Heart right ventricle (tissue), 16 donors: ENCODE measurements at places on chromosomes 5 and 9.
A peak's percentile ranks its signal among the peaks of the same experiment; 100 is the strongest.

DNA sequence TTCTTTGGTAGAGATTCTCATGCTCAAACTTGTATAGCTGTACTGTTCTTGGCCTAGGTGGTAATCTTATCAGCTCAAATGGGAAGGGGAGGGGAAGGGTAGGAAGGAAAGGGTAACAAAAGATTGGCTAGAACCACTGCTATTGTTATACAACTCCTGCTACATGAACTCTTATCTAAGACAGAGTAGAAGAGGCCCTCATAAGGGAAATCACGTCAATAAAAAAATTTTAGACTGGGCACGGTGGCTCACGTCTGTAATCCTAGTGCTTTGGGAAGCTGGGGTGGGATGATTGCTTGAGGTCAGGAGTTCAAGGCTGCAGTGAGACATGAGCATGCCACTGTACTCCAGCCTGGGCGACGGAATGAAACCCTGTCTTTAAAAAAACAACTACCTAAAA lies 15.9 kb downstream of the STOM start:
- DNase-seq: peak; percentile 25

- no peak for DNase-seq
Observed at GRCh38 chr5:157267761-157268480, 2.0 kb downstream of the CYFIP2 start.

DNA sequence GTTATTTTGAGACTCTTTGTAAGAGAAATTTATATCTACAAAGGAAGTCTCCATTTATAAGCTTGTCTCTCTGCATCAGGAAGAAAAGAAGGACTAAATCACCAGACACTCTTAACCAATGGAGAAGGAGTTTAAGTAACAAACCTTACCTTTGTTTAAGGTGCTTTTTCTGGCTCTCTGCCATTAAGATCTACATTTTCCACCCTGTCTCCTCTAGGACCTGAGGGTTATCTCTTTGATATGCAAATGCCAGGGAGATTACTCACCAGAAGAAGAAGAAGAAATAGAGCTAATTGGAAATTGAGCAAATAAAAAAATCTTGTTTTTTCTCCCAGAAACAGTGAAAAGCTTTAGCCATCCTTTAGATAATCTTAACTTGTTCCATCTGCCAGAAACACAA lies 60.9 kb downstream of the CDKN2A start:
- DNase-seq: no peak

DNA sequence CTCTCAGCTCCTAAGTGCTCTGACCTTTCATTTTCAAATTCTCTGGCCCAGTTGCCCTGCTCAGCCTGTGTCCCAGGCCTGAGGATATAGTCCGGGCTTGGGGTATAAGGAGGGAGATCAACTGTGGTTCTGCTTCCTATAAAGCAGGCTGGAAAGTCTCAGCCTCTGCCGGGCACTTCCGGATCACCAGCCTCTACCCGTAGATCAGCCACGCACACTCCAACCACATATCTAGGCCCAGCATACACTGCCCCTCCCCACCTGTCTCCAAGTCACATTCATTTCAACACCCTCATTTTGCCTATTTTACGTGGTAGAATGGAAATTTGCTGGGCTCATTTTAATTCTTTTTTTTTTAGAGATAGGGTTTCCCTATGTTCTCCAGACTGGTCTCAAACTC lies 3.1 kb downstream of the ZER1 start:
- DNase-seq: no peak

DNA sequence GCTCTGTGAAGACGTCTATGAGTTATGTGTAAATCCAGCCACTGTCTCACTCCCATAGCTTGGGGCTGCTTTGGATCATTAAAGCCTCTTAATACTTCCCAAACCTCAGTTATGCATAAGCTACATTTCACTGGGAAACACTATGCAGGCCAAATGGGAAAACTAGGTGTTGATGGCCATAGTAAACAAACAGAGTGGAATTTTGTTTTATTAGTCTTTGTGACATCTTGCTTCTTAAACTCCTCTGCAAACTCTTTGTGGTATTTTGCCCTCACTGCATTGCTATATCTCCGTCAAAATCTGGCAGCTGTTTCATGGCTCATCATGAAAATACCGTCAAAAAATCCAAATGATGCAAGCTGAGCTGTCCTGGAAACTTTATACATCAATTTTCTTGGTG lies 167.2 kb upstream of the HMHB1 start:
- DNase-seq: no peak

- DNase-seq: no peak
Observed at GRCh38 chr5:127040796-127041520, 10.6 kb upstream of the MARCHF3 start.

DNA sequence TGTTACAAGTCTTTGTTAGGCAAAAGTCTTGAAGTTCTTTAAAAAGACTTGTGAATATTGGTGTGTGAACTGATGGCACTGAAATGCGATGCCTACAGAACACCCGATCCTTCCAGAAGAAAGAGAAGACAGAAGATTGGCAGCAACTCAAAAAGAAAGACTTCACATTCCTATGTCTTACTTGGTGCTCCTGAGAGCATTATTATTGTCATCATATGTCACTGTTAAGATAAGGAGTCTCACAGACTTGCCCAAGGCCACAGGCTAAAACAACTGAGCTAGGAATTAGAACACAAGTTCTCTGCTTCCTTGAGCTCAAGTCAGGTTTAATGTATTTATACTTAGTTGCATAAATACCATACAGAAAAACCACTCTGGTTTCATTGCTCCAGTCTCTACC lies 198.0 kb downstream of the PARP8 start:
- no peak for DNase-seq

- no peak for DNase-seq
Observed at GRCh38 chr5:16931334-16932110, 4.6 kb downstream of the MYO10 start.

DNA sequence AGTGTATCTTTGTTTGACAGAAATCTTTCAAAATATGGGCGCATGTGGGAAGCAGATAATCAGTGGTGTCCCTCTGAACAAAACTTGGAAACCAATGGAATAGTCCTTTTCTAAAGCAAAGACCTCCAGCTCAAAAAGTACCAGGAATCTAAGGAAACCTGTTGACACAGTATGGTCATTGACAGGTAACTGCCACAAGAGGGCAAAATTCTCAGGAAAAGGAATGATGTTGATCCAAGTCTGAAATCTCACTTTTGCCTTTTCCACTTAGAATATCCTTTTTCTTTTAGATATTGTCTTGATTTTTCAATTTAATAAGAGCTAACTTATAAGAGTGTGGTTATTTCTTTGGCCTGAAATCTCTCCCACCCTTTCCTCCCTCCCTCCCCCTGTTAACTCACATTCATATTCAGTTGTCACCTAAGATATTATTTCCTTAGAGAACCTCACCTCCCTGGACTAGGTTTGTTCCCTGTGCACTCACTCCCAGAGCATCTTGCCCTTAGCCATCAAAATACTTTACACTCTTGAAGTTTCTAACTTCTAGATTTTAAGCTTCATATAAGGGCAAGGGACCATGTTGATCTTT lies 59.0 kb upstream of the BARX1 start:
- no peak for DNase-seq

DNA sequence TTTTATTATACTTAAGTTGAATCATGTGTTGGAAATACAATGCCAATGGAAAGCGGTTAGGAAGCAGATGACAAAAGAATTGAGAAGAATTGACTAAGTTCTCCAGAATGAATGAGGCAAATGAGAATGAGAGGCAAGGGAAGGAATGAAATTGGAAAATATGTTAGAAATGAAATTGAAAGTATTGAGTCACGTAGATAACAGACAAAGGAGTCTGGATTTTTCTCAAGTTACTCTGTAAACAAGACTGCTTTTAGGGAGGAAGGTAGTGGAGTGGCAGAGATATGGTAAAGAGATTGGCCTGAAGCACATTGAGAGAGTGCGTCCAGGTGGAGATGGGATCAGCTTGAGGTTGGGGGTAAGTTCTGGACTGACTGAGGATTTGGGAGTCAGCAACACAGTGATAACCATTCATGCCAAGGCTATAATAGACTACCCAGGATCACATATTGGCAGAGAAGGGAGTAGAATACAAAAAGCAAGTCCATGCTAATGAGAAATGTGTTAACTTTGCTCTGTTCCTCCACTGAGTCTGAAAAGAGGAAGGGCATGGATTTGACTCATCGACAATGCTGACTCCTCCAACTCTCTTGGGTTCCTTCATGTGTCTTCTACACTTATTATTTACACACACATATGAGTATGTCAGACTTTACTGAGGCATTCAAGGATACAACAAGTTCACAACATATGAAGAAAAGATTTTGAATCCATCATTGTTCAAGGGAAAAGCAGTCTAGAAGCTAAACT lies 814.2 kb upstream of the ZNF608 start:
- no peak for DNase-seq

- no peak for DNase-seq
Observed at GRCh38 chr5:104626122-104626521, 1063.5 kb upstream of the NUDT12 start.

GRCh38 chr5:181204826-181205760 lies at the start of gene TRIM7:
TRIM7 (minus strand) TSS chr5:181205196; CDS start chr5:181205110, 86 bp downstream.
- peak; percentile 75 for DNase-seq

- DNase-seq: no peak
Observed at GRCh38 chr5:111320953-111321352, 96.8 kb downstream of the CAMK4 start.

DNA sequence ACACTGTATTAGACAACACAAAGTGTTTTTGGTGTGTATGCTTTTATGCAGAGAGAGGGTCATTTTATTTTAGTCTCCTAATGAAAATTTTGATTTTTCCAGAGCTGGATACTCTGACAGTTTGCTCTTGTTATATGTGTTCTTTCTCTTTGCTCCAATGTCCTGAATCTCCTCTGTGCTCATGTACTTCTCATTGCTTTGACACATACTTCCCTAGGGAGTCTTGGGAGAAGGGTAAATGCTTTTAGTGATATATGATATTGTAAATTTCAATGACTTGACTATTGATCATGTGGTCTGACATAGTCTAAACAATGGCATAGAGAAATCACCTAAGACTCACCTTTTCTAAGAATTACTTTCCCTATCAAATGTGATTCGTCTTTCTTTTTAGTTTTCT lies 972.6 kb upstream of the EDIL3 start:
- DNase-seq: no peak

DNA sequence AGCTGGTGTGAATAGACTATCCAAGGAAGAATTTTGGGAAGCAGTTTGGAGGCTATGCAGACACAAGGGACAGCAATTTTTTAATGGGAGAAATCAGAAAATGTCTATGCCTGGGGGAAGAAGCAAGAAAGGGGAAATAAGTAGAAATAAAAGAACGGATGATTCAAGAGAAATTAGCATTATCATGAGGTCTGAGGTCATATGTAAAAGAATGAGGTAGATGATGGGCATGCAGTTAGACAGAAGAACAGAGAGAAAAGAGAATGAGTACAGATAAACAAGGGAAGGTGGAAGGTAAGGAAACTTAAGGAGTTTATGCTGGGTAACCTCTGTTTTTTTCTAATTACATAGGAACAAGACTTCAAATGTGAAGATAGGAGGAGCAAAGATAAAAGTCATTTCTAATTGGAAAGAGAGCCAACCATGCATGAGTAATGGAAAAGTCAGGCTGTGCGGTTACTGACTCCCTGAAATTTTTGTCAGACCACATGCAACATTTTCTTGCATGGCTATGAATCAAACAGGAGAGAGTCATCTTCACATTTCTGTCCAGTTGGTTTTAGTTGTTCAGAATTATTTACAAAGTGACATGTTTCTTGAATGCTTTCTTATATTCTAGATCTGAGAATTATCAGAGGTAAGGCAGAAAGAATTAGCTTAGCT lies 101.0 kb upstream of the PIK3R1 start:
- no peak for DNase-seq

- no peak for DNase-seq
Observed at GRCh38 chr5:32030686-32031085, 143.4 kb downstream of the GOLPH3 start.

- no peak for DNase-seq
Observed at GRCh38 chr5:84685121-84685894, 300.6 kb upstream of the EDIL3 start.
